ENCODE measurements at places on chromosomes 5 and 9.

DNA sequence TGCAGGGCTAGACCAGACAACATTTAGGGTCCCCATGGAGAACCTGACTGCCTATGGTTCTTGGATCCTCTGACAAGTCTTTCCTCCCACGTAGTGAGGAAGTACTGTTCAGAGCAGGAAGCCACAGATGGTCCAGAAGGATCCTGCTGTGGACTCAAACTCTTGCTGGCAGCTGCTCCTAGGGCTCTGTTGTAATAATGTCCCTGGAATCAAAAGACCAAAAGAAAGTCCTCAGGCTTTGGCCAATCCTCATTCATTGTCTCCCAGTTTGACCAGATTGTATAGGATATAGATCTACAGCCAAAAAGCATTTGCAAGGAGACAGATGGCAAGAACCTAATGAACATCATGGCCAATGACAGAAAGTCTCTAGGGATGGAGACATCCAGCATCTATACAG is 53.9 kb downstream of the SEMA6A start:
- no peak for DNase-seq

- DNase-seq = no peak
These were observed 662.2 kb upstream of the ZNF608 start for GRCh38 chr5:125408448-125409233.

DNA sequence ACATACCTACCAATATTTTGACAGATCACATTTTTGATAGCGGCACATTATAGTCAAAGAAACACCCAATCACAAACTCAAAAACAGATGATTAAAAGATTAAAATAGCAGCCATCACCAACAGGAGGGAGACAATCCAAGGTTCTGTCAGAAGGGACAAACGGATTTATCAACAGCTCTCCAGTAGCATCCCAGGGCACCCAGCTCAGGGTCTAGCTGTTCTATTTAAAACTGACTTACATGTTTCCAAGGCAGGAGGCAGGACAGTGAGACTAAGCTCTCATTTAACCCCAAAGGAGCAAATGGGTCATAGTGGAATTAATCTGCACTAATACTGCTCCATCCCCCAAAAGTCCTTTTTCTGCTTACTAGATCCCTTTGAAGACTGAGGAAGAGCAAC is 3.2 kb downstream of the AGTPBP1 start:
- DNase-seq = no peak

DNA sequence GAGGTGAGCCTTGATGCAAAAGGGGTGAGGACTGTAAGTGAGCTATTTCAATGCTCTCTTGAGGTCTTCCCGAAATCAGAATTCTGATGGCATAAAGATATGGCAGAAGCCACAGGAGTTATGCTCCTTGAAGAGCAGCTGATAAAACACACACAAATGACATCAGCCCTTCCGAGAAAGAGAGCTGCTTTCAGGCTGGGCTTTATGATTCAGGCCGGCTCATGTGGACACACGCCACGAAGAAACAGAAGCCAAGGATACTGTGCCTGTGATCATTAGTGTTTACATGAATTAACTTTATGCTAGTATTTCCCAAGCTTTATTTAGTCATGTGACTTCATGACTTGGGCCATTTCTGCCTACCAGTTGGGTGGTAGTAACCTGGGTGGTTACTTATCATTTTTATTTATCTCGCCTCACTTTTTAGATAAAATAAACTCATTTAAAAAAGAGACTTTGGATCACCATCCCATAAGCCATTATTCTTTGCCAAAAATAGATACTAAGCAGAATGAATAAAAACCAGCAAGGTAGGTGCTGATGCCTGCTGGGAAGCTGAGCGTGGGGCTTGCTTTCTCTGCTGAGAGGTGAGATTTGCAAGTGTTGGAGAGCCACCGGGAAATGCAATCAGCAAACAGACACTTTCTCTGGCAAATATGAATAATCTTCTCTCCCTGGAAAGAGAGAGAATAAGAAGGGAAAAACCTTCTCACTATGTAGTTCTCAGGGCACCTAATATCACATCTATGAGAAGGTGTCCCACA is 73.0 kb upstream of the SLC25A51 start:
- no peak for DNase-seq

- DNase-seq = no peak
These were observed 51.8 kb downstream of the BASP1 start for GRCh38 chr5:17269201-17269600.

DNA sequence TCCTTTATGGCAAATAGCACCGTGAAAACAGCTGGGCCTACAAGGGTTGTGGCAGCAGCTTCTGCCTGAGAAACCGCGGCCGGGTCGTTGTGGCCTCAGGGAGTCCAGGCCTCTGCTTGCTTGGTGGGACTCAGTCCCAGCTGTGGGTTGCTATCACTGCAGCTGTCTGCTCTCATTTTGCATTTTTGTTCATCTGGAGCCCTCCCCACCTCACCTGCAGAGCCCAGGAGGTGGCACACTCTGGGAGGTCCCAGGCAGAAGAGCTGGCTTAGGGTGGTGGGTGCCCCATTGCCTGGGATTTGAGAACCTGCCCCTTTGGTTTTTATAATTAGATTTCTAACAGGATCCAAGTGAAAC is 138.4 kb downstream of the GADD45G start:
- DNase-seq = no peak

DNA sequence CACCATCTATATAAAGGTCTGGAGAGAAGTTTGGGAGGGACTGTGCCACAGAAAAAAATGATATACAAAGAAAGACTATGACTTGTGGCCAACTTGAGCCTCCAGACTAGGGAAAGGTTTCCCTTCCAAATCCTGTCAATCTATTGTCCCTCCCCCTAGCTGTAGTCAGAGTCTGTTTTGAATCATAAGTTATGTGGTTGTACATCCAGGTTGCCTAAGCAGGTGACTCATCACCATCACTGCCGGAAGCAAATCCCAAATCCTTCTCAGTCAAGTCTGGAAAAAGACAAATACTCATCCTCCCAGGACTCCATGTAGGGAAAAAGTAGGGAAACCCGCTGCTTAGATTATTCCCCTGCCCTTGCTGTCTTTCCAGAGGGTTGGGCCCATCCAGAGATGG is 235.7 kb downstream of the CDK5RAP2 start:
- DNase-seq = peak; percentile 54

DNA sequence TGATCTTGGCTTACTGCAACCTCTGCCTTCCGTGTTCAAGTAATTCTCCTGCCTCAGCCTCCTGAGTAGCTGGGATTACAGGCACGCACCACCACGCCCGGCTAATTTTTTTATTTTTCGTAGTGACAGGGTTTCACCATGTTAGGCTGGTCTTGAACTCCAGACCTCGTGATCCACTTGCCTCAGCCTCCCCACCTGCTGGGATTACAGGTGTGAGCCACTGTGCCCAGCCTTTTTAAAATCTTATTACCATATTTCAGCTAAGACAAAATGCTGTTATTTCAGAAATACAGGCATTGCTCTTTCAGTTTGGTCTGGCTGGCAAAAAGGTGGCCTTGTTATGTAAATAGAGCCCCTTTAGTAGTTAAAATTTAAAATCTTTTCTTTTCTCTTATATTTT is 46.9 kb upstream of the GLDC start:
- no peak for DNase-seq

GRCh38 chr5:146441896-146442295 is 5.2 kb upstream of the TCERG1 start:
- DNase-seq = no peak

DNA sequence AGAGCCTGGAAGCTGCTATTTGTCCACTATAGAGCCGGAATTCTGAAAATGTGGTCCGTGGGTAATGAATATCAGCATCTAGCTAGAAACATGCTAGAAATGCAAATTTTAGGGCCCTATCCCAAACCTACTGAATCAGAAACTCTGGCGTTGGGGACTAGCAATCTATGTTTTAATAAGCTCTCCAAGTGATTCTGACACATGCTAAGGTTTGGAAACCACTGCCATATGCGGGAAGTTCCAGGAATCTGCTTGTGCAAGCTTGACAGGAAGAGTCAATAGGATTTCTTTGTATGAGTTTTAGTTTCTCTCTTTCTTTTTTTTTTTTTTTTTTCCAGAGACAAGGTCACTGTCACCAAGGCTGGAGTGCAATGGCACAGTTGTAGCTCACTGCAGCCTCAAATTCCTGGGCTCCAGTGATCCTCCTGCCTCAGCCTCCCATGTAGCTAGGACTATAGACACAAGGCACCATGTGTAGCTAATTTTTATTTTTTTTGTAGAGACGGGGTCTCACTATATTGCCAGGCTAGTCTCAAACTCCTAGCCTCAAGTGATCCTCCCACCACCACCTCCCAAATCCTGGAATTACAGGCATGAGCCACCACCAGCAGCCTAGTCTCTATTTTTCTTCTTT is 26.4 kb upstream of the CARNMT1 start:
- DNase-seq = no peak

- DNase-seq = no peak
These were observed 29.4 kb upstream of the TNIP1 start for GRCh38 chr5:151110122-151110681.

GRCh38 chr5:175658299-175659145 is 651 bp downstream of the HRH2 start:
- no peak for DNase-seq

- DNase-seq = no peak
These were observed 200.9 kb upstream of the PAPPA start for GRCh38 chr9:115952430-115953292.

DNA sequence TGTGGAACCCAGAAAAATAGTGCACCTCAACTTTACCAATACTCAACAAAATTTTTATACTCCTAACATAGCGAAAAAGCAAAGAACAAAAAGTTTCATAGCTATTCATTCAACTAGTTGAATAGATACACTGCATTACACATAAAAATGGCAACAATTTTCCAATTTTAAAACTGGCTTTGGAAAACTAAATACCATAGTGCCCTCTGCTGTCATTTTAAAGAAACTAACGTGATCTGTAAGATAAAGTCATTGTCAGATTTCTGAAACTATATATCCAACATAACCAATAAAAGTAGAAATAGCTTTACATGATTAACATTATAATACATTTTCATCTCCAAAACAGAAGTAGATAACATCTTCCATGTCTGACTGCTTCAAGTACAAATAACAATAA is 31.6 kb downstream of the DTWD2 start:
- DNase-seq = peak; percentile 52

GRCh38 chr9:123127512-123128075 is 94.1 kb downstream of the GPR21 start:
- no peak for DNase-seq

DNA sequence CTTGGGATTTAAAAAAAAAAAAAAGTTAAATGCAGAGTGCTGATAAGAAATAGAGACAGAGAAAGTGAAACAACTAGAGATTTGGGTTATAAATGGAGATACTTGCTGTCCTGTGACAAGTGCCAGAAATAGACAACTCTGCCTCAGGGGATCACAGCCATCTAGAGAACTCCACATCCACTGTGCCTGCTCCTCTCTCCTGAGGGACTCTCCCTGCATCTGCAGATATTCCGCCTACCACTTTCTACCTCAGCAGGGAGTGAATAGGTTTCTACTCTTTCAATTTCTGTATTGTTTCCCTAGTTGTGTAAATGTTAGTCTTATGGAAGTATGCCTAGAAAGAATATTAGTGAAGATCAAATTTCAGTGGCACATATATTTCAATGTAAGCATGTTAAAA is 307.2 kb downstream of the HTR1A start:
- no peak for DNase-seq

DNA sequence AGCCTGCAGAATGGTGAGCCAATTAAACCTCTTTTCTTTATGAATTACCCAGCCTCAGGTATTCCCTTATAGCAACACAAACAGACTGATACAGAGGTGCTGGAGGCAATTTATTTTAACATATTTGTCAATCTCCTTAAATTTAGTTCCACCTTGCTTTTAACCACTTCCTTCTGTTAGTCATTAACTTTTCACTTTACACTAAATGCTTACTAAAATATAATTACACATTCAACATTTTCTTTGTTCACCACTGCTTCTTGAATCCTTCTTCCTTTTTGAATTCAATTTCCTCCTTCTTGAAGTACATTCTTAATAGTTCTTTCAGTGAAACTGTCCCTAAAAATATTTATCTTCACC is 39.4 kb downstream of the LYRM7 start:
- DNase-seq = no peak

- peak; percentile 66 for DNase-seq
These were observed 526 bp upstream of the GALNT10 start for GRCh38 chr5:154189819-154190594.

DNA sequence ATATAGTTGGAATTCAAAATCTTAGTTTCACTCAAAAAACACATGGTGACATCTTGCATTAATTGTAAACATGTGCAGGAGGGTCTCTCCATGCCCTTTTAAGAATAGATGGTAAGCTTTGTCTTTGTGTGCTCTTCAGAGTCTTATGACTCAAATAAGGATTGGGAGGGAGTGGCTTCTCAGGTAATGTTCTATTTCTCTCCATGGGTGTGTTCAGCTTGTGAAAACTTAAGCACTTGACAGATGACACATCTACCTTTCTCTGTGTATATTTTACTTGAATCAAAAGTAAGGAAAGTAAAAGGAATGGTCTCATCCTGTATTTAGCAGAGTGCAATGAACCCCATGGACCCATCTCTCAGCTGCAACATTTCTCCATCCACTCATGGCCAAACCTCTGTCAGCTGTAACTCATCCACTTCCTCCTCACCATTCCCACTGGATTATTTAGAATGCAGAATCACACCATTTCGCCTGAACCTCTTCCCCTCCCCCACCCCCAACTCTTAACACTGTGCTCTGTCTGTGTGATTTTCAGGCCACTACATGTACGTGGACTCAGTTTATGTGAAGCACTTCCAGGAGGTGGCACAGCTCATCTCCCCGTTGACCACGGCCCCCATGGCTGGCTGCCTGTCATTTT is 82.1 kb downstream of the MAMDC2 start:
- no peak for DNase-seq

GRCh38 chr5:30764704-30765103 is 428.8 kb upstream of the CDH6 start:
- no peak for DNase-seq

DNA sequence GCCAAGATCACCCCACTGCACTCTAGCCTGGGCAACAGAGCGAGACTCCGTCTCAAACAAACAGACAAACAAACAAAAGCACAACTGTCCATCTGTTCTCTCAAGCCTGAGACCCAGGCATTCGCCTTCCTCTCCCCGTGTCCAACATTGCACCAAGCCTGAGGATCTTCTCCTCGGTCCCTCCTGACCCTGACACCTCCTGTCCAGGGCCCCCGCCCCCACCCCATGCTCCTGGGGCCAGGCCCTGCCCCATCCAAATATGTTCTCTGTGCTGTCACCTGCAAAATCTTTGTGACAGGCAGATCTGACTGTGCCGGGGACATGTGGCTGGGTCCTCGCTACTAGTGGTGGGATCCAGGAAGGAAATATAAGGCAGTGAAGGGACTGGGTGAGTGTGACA is 33.4 kb upstream of the UNC5A start:
- no peak for DNase-seq

- DNase-seq = no peak
These were observed 11.3 kb downstream of the STOM start for GRCh38 chr9:121358751-121359150.
